ENCODE measurements at places on chromosomes 13 and 19. TPM values are rescaled to one million over a fixed set of nuclear protein-coding genes. Genes with fewer than 3 reads are reported as not detected.

The MBD3L3 gene
- not detected for total RNA-seq

The ZSCAN4 gene
- total RNA-seq: not detected

The KLF1 gene
- total RNA-seq: not detected

DNA sequence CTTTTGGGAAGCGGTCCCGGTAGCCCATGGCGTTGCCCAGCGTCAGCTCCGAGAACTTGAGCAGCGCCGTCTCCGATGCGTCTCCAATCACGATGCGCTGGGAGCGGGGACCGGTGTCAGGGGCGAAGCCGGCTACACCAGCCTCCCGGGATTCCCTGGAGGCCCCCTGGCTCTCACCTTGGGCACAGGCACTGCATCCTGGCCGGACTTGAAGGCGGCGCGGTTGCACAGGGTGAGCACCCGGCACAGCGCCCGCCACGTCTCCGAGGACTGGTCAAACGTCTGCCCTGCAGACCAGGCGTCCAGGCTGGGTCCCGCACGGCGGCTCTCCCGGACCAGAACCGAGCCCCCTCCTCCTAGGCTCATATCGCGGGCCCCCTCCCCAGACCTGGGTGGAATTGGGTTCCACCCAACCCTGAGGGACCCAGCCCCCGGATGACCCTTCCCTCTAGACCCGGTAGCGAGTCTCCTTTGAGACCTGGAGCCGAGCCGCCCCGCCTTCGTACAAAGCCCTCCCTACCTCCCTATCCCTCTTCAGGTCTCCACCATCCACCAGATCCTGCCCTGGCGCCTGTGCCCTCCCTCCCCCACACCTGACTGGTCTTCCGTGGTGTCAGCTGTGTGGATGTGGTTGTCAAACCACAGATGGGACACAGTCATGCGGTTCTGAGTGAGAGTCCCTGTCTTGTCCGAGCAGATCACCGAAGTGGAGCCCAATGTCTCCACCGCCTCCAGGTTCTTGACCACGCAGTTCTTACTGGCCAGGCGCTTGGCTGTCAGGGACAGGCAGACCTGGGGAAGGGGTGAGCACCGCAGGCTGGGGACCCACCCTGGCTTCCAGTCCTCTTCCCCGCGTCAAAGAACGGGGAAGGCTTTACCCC, 4.8 kb downstream of the ATP4A start:
- no peak for DNase-seq
- H3K27me3 ChIP-seq: no peaks in the 10 kb centered on the region
- no peaks in the 10 kb centered on the region for H3K4me1 ChIP-seq
- no peaks in the 10 kb centered on the region for H3K36me3 ChIP-seq
- H3K4me3 ChIP-seq: no peak overlapping the region

- peaks cover 19% of the 10 kb centered on the region for H3K4me1 ChIP-seq
- no peak overlapping the region for H3K4me3 ChIP-seq
- no peaks in the 10 kb centered on the region for H3K36me3 ChIP-seq
- H3K27me3 ChIP-seq: no peaks in the 10 kb centered on the region
- no peak overlapping the region for H3K27ac ChIP-seq
- DNase-seq: no peak
These were observed 365.1 kb downstream of the DNAJC15 start for GRCh38 chr13:43388282-43389034.

- H3K4me1 ChIP-seq: no peaks in the 10 kb centered on the region
- DNase-seq: no peak
- no peak overlapping the region for H3K27ac ChIP-seq
- H3K27me3 ChIP-seq: no peaks in the 10 kb centered on the region
- no peak overlapping the region for H3K4me3 ChIP-seq
- H3K36me3 ChIP-seq: no peaks in the 10 kb centered on the region
These were observed 583.1 kb downstream of the EFNB2 start for GRCh38 chr13:105952233-105952972.

GRCh38 chr13:87234981-87235380, 436.2 kb upstream of the SLITRK5 start:
- H3K27me3 ChIP-seq: no peaks in the 10 kb centered on the region
- H3K4me3 ChIP-seq: no peak overlapping the region
- no peak for DNase-seq
- no peaks in the 10 kb centered on the region for H3K4me1 ChIP-seq

DNA sequence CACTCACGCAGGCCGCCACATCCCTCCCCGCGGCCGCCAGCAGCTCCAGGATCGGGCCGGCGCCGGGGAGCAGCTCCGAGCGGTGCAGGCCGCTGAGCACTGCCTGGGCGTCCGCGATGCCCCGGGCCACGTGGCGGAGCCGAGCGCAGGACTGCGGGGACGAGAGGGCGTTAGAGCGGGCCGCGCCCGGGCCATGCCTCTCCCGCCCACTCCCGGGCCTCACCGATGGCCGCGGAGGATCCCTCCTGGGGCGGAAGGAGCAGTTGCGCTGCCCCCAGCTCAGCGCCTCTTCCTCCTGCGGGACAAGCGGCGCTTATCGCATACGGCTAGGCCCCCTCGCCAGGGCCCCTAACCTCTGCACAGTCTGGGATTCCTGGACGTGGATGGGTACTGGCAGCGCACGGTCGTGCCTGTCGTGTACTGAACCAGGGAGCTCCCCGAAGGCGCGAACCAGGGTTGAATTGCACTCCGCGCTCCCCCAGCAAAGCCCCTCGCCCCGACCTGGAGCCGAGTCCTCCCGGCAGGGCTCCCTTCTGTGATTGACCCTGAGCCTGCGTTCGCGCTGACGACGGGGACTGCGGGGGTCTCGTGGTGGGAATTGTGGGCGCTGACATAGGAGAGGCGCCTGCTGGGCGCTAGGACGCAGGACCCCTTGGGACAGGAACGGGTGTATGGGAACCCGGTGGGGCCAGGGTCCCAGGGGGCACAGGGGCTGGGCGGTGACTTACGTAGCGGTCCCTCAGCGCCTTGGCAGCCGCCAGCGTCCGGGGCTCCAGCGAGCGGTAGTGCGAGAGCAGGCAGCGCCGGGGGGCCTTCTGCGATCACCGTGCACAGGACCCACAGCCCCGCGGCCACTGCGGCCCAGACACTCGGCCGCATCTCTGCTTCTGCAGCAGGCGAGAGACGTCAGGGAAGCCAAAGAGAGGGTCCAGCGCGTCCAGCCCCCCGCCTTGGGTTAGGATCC, 673 bp downstream of the IFNL4 start:
- peaks cover 4% of the 10 kb centered on the region for H3K4me1 ChIP-seq
- no peak for DNase-seq
- H3K4me3 ChIP-seq: no peak overlapping the region
- no peak overlapping the region for H3K27ac ChIP-seq
- no peaks in the 10 kb centered on the region for H3K36me3 ChIP-seq

GRCh38 chr13:49616676-49617065, 11.6 kb upstream of the ARL11 start:
- H3K27me3 ChIP-seq: no peaks in the 10 kb centered on the region
- H3K4me3 ChIP-seq: no peak overlapping the region
- H3K27ac ChIP-seq: no peak overlapping the region
- H3K36me3 ChIP-seq: no peaks in the 10 kb centered on the region
